Activated gamma-delta T cell (primary cell): ENCODE measurements at places on chromosomes 12 and 14.

DNA sequence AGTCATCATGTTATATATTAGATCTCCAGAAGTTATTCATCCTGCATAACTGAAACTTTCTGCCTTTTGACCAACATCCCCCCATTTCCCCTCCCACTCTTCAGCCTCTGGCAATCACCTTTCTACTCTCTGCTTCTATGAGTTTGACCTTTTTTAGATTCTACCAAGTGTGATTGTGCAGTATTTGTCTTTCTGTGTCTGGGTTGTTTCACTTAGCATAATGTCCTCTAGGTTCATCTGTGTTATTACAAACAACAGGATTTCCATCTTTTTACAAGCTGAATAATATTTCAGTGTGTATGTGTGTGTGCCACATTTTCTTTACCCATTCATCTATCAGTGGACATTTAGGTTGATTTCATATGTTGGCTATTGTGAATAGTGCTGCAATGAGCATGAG, 11.2 kb upstream of the WSCD2 start:
- DNase-seq, result no peak

DNA sequence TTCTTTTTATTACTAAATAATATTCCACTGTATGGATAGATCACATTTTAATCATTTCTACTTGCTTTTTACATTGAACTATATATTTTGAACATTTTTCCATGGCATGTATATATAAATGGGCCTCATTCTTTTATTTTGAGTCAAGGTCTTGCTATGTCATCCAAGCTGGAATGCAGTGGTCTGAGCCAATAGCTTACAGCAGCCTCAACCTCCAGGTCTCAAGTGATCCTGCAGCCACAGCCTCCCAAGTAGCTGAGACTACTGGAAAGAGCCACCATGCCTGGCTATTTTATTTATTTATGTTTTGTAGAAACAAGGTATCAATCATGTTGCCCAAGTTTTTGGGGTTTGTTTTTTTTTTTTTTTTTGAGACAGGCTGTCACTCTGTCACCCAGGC, 7.6 kb downstream of the FCF1 start:
- no peak for DNase-seq

GRCh38 chr14:32028599-32028998, 48.5 kb upstream of the ARHGAP5 start:
- no peak for DNase-seq

DNA sequence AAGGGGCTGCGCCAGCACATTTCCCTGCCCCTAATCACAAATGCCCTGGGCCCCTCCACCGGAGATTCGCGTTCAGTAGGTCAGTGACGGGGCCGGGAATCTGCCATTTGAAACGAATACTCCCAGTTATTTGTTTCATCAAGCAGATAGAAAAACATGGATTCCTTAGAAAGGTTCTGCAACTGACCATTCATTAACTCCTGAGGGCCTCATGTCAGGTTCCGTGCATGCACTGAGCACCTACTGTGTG, 25.6 kb upstream of the UBC start:
- DNase-seq, result no peak

DNA sequence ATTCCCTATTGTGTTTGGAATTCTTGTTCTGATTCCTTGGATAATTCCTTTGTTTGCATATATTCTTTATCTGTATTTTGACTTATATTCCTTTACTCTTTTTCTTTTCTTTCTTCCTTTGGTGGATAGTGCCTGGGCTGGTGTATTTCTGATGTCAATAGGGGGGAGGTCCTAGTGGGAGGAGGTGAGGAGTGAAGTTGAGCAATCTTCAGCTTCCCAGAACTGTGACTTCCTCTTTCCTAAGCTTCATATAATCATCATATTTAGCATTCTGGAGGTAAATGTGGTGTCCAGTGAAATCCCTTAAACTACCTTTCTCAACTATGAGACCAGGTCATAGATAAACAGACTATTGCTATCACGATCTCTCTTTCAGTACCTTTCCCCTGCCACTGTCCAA, 29.6 kb upstream of the TBPL2 start:
- DNase-seq, result no peak

DNA sequence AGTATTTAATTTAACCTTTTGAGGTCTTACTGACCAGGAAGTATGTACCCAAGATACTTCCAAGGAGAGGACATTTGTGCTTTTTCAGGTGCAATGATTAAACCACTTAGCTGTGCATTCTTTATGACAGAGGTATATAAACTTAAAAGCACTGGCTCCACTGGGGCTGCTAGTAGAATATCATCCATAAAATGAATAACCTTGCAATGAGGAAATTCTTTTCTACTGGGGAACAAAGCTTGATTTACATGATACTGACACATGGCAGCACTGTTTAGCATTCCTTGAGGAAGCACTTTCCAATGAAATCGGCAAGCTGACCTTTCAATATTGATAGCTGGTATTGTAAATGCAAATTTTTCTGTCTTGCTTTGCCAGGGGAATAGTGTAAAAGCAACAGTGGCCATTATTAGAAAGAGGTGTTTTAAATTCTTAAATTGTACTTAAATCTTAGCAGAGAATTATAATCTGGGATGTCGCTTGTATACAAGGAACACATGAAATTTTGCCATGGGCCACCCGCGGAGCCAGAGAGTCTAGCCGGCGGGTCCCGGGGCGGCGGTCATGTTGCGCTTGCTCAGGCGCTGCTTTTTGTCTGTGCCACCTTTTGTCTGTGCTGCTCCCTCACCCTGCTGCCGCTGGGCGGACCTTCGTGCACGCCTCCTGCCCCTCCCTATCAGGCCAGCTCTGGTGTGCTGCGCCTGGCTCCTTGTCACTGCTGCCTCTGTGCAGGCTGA, 20.9 kb upstream of the BLTP3B start:
- DNase-seq, result peak; percentile 45

DNA sequence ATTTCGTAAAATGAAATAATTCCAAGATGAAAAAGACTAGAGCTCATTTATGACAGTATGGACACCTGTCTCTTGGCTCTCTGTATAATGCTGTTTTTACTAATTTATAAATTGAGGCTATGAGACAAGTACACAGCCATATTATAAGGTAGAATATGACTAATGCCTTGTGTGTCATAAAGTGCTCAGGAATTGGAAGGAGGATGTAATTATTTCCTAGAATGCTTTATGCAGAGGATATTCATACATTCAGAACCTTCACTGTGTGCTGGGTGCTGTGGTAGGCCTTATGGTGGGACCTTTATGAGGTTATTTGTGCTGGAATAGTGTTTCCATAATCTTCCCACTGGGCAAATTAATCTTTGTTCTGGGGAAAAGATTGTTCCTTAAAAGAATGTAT, 13.3 kb downstream of the PCNX1 start:
- DNase-seq, result no peak

- DNase-seq, result no peak
These were observed 32.1 kb downstream of the RPH3A start for GRCh38 chr12:112823582-112824149.

DNA sequence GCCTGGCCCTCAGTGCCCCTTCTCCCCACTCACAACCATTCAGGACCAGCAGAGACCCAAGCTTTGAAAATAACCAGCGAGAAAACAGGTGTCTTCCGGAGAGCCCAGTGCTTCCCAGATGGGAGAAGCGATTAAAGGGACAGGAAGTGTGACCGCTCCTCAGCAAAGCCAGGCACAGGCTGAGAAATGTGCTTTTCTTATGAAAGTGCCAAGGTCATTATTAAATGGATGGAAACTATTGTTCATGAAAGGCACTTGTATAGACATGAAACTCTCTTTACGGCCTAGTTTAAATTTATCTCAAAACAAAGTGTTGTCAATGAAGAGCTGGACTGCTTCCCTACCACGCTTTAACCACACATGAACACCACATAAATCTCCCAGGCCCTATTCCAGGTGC, 210.4 kb downstream of the SPTSSA start:
- DNase-seq, result no peak

- no peak for DNase-seq
These were observed 26.5 kb downstream of the NUAK1 start for GRCh38 chr12:106112145-106112821.

DNA sequence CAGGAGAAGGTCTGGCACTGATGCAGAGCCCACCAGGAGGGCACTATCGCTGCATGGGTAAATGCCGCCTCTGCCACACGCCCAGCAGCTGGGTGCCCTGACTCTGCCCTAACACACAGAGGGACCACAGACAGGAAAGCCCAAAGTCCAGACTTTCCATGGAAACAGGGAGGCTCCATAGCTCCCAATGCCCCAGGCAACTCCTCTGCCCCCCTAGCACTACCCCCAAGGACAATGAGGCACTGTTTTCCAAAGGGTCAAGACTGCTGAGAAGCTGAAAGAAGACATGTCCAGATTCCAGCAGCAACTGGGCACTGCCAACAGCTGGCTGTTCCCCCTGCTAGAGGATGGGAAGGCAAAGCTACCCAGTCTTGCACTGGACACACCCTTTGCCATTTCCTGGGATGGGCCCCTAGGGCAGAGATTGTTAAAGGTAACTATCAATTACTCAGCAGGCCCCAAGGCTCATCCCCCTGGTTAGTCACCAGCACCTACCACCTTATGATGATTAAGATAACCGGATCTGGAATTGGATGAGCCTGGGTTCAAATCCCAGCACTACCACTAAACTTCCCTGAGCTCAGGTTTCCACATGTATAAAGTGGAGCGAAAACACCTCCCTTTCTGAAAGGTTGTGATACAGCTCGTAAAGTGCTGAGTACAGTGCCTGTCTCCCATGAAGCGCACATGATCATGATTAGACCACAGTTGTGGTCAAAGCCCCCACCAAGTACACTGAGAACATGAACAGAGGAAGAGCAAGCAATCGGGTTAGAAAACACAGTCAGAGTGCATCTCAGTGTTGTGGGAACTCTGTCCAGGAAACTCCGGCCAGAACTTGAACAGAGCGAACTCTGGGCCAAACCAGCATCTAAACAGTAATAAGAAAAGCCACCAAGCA, 3.3 kb downstream of the PXN start:
- DNase-seq, result no peak

- DNase-seq, result no peak
These were observed 152.3 kb upstream of the EGLN3 start for GRCh38 chr14:34103176-34103575.

- DNase-seq, result no peak
These were observed 1699.6 kb upstream of the FLRT2 start for GRCh38 chr14:83830316-83830715.

DNA sequence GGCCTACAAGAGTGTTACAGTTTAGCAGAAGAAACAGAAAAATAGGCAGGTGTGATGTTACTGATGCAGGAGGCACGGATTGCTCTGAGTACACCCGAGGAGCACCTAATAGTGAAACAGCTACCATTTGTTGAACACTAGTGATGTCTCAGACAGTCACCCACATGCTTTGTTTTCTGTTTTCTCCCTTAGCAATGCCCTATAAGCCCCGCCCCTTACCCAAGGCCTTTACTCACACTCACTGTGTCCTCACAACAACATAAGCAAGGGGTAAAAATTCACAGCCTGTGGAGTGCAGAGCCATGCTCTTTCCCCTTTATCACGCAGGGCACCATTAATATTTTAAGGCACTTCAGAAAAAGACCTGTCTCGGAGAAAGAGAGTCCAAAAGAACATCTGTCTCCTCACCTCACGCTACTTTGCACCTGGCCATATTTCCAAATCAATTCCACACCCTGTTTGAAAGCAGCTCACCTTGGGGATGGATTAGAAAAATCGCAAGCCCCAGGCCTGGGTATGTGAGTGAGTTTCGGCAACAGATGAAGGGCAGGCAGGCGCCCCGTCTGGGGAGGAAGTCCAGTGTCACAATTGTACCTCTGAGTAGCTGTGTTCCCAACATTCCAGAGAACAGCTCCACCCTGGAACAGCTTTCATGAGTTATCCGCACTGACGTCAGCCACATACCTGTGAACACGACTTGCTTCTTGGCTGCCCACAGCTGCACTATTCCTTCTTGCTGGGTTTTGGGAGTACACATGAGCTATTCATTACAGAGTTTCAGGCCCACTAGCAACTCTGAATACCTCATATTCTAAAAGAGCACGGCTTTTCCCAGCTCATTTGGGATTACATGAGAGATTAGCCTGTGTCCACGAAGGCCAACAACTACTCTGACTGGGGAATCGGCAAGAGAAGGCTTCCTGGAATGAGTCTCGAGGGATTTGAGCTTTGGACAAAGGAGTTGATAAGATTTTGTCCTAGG, 26.0 kb downstream of the MAPK1IP1L start:
- DNase-seq, result no peak

GRCh38 chr12:20443792-20444191, 75.5 kb downstream of the PDE3A start:
- no peak for DNase-seq

DNA sequence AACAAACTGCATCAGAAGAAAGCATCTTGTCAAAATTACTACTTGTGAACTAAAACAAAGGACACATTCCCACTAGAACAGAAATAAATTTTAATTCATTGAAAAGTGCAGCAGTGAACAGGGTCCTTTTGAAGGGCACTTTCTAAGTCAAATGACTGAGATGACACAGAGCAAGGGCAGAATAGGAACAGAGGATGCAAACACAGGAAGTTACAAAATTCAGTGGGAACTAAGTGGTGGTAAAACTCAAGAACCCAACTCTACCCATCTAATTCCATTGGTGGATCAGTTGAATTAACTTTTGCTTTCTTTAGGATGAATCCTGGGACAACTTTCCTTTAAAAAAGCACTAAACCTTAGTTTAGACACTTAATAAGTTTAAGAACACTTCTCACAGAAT, 45.8 kb downstream of the GNS start:
- no peak for DNase-seq
